ENCODE measurements at places on chromosomes 6 and 20.

DNA sequence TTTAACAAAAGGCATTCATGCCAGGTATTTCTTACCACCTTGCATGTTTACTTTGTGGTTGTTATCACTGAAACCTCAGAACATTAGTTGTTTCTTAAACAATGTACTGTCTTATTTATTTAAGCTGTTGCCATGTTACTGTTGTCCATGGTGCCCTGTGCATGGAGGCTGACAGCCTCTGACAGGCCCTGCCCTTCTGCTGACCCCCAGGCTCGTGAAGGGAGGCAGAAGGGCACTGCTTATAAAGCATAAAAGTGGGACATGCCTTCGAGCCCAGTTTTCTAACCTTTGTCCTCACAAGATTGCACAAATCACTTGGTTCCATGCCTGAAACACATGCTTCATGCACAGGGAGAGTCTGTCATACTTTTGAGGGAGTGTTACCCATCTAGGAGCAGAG, 46.7 kb upstream of the CLIC5 start:
- no peak overlapping the region for H3K27ac ChIP-seq
- H3K4me3 ChIP-seq = no peak overlapping the region
- no peaks in the 10 kb centered on the region for H3K36me3 ChIP-seq
- no peaks in the 10 kb centered on the region for H3K4me1 ChIP-seq

GRCh38 chr6:140354296-140354695, 979.8 kb upstream of the CITED2 start:
- no peak overlapping the region for H3K27ac ChIP-seq
- no peak for DNase-seq
- no peak overlapping the region for H3K4me3 ChIP-seq
- H3K27me3 ChIP-seq = no peaks in the 10 kb centered on the region
- no peaks in the 10 kb centered on the region for H3K36me3 ChIP-seq

DNA sequence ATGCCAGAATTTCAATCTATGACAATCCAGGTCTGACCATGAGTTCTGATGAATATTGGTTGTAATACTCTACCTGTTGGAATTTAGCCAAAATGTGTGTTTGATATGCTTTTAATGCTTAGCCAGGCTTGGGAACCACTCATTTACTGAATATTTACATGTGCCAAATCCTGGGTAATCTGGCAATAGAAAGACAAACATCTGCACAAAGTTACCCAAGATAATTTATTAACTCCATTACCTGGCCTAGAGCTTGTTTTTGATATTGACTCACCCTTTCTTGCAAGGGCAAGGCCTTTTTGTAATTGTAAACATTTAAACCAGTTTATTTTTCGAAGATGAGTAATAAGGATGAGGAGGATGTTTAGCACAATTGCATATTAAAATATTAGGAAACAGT, 13.5 kb upstream of the CD2AP start:
- H3K4me1 ChIP-seq = no peaks in the 10 kb centered on the region
- no peaks in the 10 kb centered on the region for H3K36me3 ChIP-seq

DNA sequence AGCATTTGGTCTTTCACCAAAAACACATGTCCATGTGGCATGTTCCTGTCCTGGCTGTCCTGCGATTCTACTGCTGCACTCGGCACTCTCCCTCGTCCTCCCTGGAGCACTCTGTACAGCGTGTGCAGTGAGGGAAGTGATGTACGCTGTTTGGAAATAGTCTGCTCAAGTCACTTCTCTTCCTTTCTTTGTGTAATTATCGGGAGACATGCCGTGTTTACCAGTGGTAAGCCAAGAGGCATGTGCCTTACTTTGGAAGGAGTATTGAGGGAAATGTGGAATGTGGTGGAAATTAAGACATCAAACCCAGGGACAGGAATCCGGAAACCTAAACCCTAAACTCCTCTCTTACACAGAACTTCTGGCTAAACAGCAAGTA, 268.5 kb upstream of the FOXQ1 start:
- no peak overlapping the region for H3K4me3 ChIP-seq
- H3K27me3 ChIP-seq = peaks cover 31% of the 10 kb centered on the region
- DNase-seq = no peak
- no peak overlapping the region for H3K27ac ChIP-seq
- peaks cover 7% of the 10 kb centered on the region for H3K4me1 ChIP-seq
- no peaks in the 10 kb centered on the region for H3K36me3 ChIP-seq

DNA sequence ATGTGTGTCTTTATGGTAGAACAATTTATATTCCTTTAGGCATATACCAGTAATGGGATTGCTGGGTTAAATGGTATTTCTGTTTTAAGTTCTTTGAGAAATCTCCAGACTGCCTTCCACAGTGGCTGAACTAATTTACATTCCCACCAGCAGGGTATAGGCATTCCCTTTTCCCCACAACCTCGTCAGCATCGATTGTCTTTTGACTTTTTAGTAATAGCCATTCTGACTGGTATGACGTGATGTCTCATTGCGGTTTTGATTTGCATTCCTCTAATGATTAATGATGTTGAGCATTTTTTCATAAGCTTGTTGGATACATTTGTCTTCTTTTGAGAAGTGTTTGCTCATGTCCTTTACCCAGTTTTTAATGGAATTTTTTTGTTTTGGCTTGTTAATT, 5.3 kb upstream of the TASP1 start:
- no peak overlapping the region for H3K27ac ChIP-seq
- H3K4me3 ChIP-seq = no peak overlapping the region
- DNase-seq = no peak
- no peaks in the 10 kb centered on the region for H3K36me3 ChIP-seq

- no peaks in the 10 kb centered on the region for H3K27me3 ChIP-seq
- no peak overlapping the region for H3K27ac ChIP-seq
- no peak overlapping the region for H3K4me3 ChIP-seq
Measured at GRCh38 chr20:1664911-1665310, 7.3 kb upstream of the SIRPG start.

DNA sequence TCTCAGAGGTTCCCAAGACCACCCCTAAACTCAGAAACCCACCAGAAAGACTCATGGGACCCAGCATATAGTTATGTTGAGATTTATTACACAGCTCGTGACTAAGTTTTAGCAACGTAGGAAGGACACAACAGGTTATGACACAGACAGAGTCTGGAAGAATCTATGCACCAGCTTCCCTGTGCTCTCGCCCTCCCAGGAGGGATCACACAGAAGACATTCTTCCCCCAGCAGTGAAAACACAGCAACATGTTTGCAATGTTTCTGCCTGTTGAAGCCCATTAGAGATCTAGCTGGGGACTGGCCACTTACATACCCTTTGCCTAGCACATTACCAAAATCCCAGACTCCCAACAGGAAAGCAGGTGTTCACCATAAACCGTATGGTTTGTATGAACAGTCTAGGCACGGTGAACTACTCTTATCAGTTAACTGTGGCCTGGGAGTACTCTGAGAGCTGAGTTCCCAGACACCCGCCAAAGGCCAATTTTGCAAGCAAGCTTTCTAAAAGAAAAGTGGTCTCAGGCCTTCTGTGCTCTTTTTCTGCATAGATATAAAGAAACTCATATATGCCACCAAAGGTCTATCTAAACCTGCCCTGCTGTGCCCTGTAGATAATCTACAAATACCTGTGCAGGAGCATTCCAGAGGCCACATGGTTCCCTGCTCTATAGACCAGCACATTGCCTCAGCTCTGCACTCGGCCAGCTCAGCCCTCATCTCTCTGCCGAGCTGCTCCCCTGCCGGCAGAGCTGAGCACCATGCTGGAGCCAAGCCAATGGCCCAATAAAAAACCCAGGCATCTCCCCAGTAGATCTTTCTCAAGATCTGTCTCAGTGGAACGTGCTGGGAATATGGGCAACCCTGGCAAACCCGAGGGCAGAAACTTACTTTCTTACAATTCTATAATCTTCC, 69.6 kb upstream of the SMIM28 start:
- DNase-seq = no peak
- H3K4me3 ChIP-seq = no peak overlapping the region
- H3K4me1 ChIP-seq = no peaks in the 10 kb centered on the region
- no peak overlapping the region for H3K27ac ChIP-seq
- H3K36me3 ChIP-seq = no peaks in the 10 kb centered on the region
- no peaks in the 10 kb centered on the region for H3K27me3 ChIP-seq

GRCh38 chr6:107266563-107266962, 151.2 kb upstream of the BEND3 start:
- no peaks in the 10 kb centered on the region for H3K4me1 ChIP-seq
- H3K36me3 ChIP-seq = no peaks in the 10 kb centered on the region
- DNase-seq = no peak

Data from common myeloid progenitor, CD34-positive (primary cell).